ENCODE measurements at places on chromosomes 5 and 9. TPM values are rescaled to one million over a fixed set of nuclear protein-coding genes. Genes with fewer than 3 reads are reported as not detected.

GRCh38 chr5:43514025-43514424 lies 923 bp downstream of the C5orf34 start:
- H3K27me3 ChIP-seq: no peaks in the 10 kb centered on the region
- peaks cover 17% of the 10 kb centered on the region for H3K36me3 ChIP-seq
- peaks cover 25% of the 10 kb centered on the region for H3K4me1 ChIP-seq
- H3K27ac ChIP-seq: peak overlapping the region; percentile 97
- peak overlapping the region; percentile 85 for H3K4me3 ChIP-seq
- DNase-seq: no peak

GRCh38 chr5:33195431-33196165 lies 245.2 kb upstream of the TARS1 start:
- no peaks in the 10 kb centered on the region for H3K36me3 ChIP-seq
- H3K4me1 ChIP-seq: no peaks in the 10 kb centered on the region
- no peaks in the 10 kb centered on the region for H3K27me3 ChIP-seq
- no peak for DNase-seq
- H3K4me3 ChIP-seq: no peak overlapping the region

Gene CER1
- not detected for total RNA-seq

GRCh38 chr5:6632324-6632887 lies 438 bp downstream of the NSUN2 start:
- no peaks in the 10 kb centered on the region for H3K27me3 ChIP-seq
- peaks cover 44% of the 10 kb centered on the region for H3K36me3 ChIP-seq
- peak overlapping the region; percentile 98 for H3K27ac ChIP-seq
- DNase-seq: peak; percentile 38
